Left colon (tissue), 2 donors: ENCODE measurements at places on chromosomes 13 and 19. TPM values are rescaled to one million over a fixed set of nuclear protein-coding genes. Genes with fewer than 3 reads are reported as not detected.

- no peak for DNase-seq
Observed at GRCh38 chr13:84903391-84903790, 895.8 kb downstream of the SLITRK6 start.

DNA sequence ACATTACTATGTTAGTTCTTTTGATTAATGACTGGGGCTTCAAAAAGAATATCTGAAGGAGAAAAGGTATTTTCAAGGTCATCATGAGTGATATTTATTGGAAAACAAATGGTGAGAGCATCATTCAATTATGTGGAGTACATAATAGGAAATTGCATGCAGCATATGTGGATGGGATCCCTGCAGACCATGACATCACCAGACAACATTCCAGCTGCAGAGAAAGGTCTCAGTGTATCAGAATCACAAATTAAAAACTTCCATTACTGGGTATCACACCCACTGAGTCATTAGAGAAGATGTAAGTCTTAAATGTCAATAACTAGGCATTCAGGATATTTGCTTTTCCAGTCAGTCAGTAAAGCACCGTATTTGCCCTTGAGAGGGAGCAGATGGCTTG, 574.4 kb upstream of the SLC10A2 start:
- DNase-seq, result no peak

DNA sequence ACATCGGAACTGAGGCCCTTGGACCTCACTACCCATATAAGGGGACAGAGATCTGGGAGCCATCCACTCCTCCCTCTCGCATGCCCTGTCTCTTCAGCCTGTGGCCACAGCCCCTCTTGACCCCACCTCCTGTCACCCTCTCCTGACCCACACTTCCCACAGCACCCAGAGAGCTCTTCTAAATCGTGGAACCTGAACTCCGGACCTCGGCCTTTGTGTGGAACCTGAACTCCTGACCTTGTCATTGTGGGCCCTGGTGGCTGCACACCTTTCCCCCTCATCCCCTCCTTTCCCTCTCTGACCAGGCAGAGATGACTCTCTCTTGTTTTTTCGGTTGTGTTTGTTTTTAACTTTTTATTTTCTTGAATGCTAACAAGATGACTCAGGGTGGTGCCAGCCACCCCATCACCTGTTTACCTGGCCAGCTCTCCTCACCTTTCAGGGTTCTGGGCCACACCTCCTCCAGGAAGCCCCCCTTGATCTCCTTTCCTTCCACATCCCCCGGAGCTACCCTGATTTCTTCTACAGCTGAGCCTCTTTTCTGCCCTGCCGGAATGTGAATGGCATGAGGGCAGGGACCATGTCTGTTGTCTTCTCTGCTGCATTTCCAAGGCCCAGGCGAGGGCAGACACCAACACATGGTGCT, 5.1 kb downstream of the MRPL4 start:
- DNase-seq, result no peak

The LGALS7B gene
- total RNA-seq, result not detected

DNA sequence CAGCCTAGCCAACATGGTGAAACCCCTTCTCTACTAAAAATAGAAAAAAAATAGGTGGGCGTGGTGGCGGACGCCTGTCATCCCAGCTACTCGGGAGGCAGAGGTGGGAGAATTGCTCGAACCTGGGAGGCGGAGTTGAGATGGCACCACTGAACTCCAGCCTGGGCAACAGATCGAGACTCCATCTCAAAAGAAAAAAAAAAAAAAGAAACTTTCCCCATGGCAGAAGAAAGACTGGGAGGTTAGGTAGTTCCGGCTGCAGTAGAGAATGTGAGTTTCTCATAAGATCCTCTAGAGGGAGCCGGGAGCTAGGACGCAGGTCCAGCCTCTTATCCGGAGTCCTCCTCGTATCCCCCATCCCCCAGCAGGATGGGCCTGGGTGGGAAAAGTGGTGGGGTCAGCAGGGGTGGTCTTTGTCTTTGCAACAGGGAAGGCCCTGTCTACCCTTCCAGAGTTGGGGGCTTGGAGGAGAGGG, 13.2 kb upstream of the CREB3L3 start:
- peak; percentile 67 for DNase-seq

The SIGLEC12 gene
- 0.46 TPM for total RNA-seq

GRCh38 chr13:52109116-52109670, 19.7 kb downstream of the NEK5 start:
- no peak for DNase-seq

DNA sequence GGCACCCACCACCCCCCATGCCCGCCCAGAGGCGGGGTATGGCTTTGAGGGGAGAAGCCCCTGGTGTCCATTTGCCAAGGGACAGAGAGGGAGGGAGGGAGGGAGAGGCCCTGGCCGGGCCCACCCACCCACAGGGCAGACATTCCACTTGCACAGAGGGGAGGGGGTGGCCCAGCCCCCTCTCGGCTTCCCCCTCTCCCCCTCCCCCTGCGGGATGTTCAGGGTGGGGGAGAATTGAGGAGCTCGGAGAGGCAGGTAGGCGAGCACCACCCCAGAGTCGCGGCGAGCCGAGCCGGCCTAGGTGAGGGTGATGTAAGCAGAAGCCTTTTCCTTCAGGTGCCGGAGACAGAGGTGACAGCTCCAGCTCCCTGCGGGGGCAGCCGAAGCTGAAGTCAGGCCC, 12.3 kb downstream of the DPF1 start:
- DNase-seq, result no peak
